Activated CD4-positive, alpha-beta T cell treated with anti-CD3 and anti-CD28 coated beads, Interleukin-10, Interleukin-2, amounts not matched to agents 100 ng/mL and 50 ng/mL, durations not matched to agents 16 hours and 8 hours (primary cell): ENCODE measurements at places on chromosomes 11 and 22.

GRCh38 chr11:313787-314553, at the start of gene IFITM1:
Gene IFITM1 (plus strand): TSS chr11:314040. CDS start chr11:314171, 131 bp downstream.
- peak; percentile 89 for DNase-seq

DNA sequence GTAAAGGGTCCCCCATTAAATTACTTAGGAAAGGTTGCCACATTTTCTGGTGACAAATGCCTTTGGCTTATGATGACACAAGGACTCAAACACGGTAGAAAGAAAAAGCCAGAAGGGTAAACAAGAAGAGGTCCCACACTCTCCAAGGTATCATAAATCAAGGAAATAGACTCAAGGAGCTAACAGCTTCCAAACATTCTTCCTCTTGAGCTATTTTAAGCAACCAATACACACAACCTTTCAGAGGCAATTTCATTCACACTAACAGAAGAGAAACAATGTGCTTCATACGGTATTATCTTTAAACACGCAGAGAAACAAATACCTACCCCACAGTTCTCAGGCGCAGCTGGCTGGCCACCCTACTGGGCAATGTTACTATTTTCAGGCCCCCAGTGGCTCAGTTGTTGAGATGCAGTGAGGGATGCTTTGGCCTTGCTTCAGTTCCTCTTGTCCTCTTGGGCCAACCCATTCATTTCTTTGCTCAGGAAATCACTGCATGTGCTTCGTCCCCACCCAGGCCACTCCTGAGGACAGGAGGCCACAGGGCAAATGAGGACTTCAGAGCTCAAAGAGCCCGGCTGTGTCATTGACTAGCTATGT, 15.8 kb downstream of the ABTB2 start:
- DNase-seq = no peak

- no peak for DNase-seq
Measured at GRCh38 chr11:86941871-86942599, 13.2 kb downstream of the FZD4 start.

DNA sequence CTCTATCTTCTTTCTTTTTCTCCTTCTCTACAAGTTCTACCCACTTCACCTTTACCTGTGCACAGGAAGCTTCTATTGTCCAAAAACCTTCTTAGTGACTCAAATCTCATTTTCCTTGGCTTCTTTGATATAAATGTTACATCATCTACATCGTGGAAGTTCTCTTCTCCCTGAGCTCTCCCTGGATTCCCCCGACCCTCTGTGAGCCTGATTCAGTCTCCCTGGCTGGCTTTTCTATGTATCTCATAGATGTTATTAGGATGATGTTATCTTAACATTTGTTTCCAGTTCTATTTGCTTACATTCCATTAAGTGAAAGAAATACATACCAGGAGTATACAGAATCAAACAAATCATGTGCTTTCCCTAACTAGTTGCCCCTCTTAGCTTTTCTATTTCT, 235.8 kb upstream of the PITPNB start:
- DNase-seq = no peak

- no peak for DNase-seq
Measured at GRCh38 chr11:834371-835316, 1.9 kb downstream of the CD151 start.

DNA sequence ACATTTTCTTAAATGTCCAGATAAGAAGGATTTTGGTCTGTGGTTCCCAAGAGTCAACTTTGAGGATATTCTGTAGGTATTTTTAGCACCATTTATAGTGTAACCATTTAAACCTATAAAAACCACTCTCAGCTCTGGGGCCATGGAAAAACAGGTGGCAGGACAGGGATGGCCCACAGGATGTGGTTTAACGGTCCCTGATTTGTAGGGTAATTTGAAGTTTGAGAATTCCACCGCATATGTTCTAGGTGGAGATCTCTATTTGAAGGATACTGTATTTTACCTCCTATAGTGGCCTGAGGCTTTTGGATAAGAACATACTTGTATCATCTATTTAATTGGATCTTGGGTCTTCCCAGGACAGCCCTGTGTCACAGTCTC, 62.4 kb upstream of the IGLL5 start:
- no peak for DNase-seq

DNA sequence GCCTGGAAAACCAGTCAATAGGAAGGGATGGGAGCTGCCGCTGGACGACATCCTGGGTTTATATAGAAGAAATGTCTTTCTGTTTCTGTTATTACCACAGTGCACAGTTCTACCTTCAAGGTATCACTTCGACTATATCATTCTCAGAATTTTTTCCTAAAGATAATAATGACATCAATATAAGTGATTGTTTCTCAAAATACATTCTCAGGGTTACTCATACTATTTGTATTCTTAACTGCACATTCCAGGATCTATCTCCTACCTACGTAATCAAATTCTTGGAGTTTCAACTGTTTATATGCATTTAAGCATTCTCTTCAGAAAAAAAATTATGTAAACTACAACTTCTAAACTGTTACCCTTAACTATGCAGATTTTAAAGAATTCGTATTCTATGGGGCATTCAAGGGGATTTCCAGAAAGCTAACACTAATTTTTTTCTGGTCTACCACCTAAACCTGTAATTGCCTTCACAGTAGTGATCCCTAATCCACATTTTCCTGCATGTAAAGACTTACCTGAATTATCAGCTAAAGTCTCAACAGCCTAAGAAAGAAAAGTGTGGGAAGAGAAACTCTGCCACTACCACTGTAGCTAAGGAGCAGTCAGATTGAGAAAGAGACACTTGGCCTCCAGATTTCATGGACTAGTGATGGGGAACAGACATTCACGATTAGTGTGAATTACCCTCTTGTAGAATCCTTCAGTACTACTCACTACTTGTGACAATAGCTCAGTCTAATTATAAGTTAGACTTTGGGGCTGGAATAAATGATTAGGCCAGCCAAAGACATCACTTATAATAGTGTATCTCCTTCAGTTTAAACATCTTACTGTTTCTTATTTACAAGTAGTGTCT, at the start of gene OR51B5:
OR51B5 (minus strand) TSS at position 51 of the 862 bp plus-strand sequence; CDS start at position 51, 0 bp downstream.
- DNase-seq = no peak

- DNase-seq = no peak
Measured at GRCh38 chr11:22225190-22225589, 32.3 kb downstream of the ANO5 start.

DNA sequence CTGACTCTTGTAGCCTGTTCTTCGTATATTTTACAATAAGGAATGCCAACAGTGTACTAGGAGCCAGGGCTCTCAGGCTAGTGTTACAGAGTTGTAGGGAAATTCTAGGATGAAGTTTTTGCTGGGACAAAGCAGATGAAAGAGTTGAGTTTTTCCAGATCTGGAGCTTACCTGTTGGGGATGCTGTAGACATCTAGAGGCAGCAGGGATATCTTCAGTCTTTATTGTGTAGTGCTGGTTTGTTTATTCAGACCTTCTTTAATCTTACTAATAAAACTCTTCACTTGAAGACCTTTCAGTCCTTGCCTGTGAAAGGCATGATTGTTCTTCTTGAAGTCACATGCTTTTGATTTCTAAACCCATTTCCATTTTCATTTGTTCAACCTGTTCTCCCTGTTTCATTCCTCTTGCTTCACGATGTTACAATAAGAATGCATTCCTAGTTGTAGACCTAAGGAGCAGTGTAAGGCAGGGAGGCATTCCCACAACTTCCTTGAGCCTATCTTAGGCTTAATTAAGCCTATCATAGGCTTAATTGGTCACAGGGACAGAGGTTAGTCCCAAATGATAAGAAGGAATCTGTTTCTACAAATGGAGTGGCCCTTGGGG, 7.9 kb upstream of the SLC37A2 start:
- DNase-seq = no peak

DNA sequence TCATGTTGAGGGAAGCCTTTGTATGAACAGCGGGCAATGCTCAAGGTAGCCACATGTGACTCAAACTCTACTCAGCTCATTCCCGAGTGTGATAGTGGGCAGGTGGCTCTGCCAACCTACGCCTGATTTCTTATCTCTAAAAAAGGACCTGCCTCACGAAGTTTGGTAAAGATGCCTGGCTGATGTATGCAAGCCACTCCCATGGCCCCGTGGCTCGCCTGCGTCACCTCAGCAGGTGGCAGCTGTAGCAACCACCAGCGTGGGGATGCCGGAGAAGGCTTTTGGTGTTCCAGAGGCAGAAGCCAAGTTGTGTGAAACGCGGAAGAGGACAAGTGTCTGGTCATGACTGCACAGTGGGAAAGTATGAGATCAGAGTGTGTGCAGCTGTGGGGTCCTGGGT, 5.4 kb downstream of the FADS2 start:
- peak; percentile 56 for DNase-seq

DNA sequence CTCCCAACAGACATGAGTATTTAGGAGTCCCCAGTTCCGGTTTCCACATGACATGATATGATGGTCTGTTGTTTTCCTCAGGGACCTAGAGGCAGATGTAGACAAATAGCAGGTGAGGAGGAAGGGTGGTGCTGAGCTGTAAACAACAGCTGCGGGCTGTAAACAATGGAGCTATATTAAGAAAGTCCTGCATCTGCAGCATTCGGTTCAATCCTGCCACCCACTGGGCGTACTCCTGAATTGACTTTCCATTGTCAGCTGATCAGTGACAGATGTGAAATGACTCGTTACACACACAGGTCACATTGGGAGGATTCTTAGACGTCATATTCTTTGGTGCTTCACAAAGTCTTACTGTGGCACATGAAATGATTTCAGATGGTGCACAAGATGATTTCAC, 26.8 kb upstream of the RAG1 start:
- peak; percentile 68 for DNase-seq

- no peak for DNase-seq
Measured at GRCh38 chr11:102614485-102614884, 10.6 kb downstream of the MMP20 start.

DNA sequence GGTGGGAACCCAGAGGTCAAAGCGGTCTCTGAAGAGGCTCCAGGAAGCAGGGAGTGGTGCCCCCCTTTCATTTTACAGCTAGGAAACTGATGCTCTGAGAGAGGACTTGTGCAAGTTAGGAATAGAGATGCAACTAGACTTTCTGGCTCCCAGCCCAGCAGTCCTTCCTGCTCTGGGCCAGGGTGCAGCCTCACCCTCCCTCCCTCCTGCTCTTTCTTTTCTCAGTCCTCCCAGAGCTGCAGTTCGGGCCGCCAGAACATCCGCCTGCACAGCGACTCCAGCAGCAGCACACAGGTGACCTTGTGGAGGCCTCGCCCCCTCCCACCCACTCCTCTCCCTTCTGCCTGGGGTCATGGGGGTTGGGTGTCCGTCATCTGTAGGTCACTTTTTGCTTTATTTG, 51.5 kb downstream of the LHFPL7 start:
- DNase-seq = no peak

- DNase-seq = no peak
Measured at GRCh38 chr22:46589871-46590271, 30.3 kb upstream of the GRAMD4 start.

DNA sequence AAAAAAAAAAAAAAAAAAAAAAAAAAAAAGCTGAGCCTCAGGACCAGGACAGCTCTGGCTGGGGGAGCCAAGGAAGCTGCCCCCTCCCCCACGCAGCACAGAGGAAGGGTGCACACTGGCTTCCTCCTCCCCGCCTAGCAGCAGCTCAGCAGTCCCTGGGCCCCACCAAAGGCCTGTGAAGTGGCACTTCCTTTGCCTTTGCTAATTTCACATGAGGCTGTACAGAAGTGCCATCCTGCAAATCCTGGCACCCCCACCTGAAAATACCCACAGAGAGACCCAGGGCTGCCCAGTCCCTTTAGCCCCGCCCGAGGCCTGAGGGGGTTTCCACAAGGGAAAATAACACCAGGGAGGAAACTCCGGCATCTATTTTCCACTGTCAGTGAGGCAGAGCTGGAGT, 3.9 kb downstream of the RHOG start:
- peak; percentile 75 for DNase-seq

DNA sequence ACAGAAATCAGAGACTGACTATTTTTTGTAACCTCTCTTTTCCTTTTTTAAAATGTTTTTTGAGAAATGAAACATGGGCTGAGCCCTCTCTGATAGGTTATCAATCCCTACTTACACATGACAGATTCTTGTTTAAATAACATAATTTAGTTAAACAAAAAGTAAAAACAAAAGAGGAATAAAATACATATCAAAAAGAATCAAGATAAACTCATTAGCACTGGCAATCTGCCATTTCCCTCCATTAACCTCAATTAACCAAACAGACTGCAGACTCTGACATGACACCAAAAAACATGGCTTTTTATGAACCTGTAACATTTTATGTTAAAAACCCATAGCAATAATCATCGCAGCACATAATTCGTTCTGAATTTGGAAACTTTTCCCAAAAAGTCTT, 284.4 kb upstream of the MTNR1B start:
- DNase-seq = no peak

GRCh38 chr11:24295360-24295759, 201.5 kb upstream of the LUZP2 start:
- DNase-seq = no peak

- no peak for DNase-seq
Measured at GRCh38 chr11:112292785-112293407, 32.2 kb upstream of the PLET1 start.

DNA sequence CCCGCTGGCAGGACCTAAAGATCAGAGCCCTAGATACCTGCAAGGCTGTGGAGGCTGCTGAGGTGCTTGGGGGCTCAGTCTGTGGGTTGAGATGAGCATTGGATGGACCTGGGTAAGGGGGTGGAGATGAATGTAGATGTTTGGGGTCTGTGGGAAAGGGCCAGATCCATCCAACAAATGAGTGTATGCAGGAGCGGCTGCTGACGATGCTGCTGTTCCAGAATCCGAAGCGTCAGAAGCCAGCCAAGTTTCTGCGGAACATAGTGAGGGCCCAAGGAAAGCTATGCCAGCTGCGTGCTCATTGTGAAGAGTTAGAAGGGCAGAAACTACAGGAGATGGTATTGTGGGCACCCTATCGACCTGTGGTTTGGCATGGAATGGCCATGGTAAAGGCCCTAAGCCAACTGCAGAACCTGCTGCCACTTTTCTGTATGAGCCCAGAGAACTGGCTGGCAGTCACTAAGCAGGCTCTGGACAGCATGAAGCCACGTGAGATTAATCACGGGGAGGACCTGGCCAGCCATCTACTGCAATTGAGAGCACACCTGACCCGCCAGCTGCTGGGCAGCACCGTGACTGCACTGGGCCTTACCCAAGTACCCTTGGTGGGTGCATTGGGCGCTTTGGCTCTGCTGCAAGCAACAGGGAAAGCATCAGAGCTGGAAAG, 36.6 kb downstream of the RRP8 start:
- DNase-seq = no peak

DNA sequence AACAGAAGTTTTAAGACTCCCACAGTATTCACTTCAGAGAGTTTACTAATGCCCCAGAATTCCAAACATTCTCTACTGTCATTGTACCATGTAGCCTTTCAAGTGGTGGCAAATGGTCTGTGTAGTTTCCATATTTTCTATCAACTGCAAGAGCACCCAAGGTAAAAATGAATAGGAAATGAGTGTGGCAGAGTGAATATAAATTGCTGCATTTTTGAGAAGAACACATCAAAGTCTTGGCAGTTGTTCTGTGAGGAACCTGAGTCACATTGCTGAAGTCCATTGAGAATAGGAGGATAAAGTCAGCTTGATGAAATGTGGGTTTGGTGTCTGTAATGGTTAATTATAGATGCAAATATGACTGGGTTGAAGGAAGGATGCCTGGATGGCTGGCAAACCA, 193.6 kb downstream of the AASDHPPT start:
- DNase-seq = no peak

DNA sequence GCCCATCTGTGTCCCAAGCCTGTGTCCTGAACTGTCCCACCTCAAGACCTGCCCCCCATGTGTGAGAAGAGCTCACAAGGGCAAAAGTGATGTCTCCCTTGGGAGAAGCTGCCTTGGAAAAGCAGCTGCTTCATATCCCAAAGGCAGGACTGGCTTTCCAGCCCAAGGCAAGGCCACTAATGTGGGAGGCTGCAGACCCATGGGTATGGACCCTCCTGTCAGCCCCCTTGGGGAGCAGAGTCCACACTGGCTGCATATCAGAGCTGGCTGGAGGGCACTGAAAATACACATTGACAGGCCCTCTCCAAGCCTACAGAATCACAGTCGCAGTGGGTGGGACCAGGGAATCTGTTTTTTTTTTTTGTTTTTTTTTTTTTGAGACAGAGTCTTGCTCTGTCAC, 2.7 kb downstream of the PELI3 start:
- DNase-seq = no peak
